ENCODE measurements at places on chromosomes 7 and 10.

- DNase-seq: no peak
Measured at GRCh38 chr10:83666762-83667161, 472.5 kb upstream of the GHITM start.

DNA sequence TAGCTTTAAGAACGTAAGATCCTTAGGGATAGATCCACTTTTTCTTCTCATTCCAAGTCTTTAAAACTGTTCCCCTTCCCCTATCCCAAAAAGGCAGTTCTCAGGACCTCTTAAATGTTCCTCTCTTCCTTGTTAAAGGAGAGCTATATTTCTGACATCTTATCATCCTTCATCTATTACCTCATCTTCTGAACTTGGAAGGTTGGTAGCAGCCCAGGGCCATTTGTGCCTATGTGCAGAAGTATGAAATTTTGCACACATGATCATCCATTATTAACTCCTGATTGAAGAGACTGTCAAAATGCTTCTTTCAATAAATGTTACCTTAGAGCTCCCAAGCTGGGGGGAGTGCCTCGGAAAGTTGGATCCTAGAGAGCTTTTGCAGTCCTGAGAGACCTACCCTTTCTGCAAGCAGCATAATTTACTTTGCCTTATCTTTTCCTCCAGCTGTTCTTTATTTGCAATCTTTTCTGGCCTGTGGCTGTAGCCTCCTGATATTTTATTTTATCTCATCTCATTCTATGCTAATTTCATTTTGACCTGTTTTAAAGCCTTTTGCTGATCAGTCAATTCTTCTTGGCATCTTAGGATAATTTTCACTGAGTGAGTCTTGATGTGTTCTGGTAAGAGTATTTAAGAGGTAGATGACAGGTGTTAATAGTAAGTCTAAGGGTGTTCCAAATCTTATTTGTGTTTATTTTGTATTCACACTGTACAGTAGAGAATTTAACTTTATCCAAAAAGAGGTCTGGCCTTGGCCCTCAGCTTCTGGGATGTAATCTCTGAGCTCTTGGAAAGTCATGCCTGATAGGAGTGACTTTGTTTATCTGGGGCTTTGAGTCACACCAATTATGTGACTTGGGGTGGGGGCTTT is 135.0 kb upstream of the PDLIM1 start:
- no peak for DNase-seq

DNA sequence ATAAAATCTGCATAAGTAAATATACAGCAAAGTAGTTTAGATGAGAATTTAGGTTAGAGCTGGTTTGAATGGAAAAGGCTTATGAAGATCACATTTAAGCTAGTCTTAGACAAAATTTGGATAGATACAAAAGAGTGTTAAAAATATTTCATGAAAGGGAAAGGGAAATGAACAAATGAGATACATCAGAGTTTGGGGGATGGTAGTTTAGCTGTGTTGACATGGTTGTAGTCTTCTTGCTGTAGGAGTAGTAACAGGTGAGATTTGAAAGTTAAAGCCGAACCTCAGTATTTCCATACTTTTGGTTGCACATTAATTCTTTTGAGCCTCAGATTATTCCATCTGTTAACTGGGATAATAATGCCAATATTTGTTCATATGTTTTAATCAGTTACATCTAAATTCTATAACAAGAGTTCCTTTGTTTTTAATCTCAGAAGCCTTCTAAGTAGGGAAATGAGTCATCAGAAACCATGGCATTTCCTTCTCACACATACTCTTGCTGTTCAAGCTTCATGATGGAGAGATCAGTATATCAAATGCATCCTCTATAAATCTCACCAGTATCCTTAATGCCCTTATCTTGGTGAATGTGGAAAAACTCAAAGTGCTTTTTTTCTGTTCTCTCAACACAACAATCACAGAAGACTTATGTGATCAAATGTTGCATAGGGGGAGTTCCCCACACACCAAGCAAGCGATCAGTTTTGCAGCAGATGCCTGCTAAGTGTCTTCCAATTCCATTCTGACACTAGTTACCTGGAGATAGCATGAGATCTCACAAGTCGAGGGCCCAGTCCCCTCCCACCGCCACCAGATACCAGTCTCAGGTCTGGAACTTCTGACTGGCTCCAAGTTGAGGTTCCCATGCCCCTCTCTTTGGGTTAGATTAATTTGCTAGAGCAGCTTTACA is 84.7 kb downstream of the MAPK8 start:
- no peak for DNase-seq

- no peak for DNase-seq
Measured at GRCh38 chr10:130027716-130028464, 63.8 kb upstream of the EBF3 start.

GRCh38 chr10:15369256-15370211 is 1.6 kb downstream of the FAM171A1 start:
- no peak for DNase-seq

- no peak for DNase-seq
Measured at GRCh38 chr7:14937581-14937980, 35.0 kb upstream of the DGKB start.

- DNase-seq: no peak
Measured at GRCh38 chr10:117823980-117824379, 222.8 kb downstream of the RAB11FIP2 start.

- no peak for DNase-seq
Measured at GRCh38 chr7:74604326-74605020, 53.0 kb upstream of the GTF2I start.
